ENCODE measurements at places on chromosomes 4 and X.

GRCh38 chr4:103429283-103429682 lies 231.1 kb upstream of the CENPE start:
- no peak for DNase-seq

DNA sequence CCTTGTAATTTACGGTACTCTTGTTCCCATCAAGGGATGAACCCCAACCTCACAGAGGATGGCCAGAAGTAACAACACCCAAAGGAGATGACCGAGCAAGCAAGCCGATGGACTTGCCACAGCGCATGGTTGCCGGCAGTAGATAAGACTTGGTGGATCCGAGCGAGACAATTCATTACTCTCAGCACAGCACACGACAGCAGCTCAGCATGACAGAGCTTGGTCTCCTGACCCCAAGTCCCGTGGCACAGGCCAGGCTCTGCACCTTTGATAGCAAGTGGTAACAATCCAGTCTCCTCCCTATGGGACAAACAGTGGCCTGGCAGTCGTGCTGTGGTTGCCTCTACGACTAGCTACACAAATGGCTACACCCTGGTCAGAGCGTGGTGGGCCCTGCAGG lies 26.3 kb downstream of the RWDD4 start:
- DNase-seq = no peak

GRCh38 chrX:38991656-38992440 lies 190.6 kb downstream of the MID1IP1 start:
- DNase-seq = no peak

- DNase-seq = no peak
Observed at GRCh38 chrX:54812306-54812705, 4.8 kb downstream of the MAGED2 start.

- DNase-seq = no peak
Observed at GRCh38 chrX:148904421-148905111, 404.1 kb downstream of the AFF2 start.

GRCh38 chrX:106917830-106918500 lies 2.2 kb upstream of the CLDN2 start:
- no peak for DNase-seq

GRCh38 chr4:73311428-73311827 lies 52.8 kb upstream of the ANKRD17 start:
- DNase-seq = no peak

DNA sequence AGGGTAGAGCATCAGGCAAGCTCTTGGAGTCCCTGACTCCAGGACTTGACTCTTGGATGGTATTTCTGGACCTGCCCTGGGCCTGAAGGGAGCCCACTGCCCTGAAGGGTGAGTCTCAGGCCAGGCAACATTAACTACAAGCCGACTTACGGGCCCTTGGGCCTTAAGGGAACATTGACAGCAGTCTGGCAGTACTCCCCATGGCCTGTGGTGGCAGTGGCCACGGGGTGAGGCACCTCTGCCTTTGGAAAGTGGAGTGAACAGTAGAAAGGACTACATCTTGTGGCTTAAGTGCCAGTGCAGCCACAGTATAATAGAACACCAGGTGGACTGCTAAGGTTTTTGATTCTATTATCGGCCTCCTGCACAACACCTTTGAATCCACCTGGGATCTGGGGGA lies 36.3 kb downstream of the SH3BGRL start:
- DNase-seq = no peak

- no peak for DNase-seq
Observed at GRCh38 chr4:16224264-16225166, 1.8 kb downstream of the TAPT1 start.

DNA sequence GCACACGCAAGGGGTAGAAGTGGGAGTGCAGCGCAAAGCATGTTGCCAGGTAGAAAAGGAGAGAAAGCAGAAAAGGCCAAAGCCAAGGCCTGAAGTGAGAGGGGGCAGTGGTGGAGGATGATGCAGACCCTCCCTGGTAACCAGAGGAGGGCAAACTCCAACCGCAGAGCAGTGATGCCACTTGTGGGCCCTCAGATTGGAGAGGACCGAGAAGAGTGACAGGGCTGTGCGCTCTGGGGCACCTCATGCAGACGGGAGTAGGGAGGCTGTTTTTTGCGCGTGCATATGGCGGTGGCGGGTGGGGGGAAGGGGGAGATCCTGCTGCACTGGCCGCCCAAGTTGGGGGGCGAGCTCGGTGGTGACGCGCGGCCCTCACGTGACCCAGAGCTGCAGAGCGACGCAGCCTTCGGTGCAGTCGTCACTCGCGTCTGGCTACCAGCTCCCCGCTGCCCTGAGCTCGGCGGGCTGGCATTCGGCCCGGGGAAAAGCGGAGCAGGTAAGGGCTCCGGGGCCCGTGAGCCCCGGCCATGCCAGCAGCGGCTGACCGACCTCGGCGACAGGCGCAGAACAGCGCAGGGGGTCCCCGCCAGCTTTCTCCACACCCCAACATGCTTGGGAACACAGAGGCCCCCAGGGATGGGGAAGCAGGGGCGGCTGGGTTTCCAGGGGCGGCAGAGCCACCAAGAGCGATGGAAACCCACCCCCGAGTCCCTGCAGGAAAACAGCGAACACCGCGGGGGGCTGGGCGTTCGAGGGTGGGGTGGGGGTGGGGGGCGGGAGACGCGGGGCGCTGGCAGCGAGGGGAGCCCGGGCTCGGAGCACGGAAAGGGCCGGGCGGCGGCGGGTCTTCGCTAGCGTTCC lies at the start of gene BEX3:
TSS of gene BEX3 (plus strand) at position 421 of the 861 bp plus-strand sequence. CDS start 984 bp downstream, outside the sequence.
- DNase-seq = peak; percentile 68

GRCh38 chr4:19883841-19884240 lies 367.9 kb upstream of the SLIT2 start:
- DNase-seq = no peak

DNA sequence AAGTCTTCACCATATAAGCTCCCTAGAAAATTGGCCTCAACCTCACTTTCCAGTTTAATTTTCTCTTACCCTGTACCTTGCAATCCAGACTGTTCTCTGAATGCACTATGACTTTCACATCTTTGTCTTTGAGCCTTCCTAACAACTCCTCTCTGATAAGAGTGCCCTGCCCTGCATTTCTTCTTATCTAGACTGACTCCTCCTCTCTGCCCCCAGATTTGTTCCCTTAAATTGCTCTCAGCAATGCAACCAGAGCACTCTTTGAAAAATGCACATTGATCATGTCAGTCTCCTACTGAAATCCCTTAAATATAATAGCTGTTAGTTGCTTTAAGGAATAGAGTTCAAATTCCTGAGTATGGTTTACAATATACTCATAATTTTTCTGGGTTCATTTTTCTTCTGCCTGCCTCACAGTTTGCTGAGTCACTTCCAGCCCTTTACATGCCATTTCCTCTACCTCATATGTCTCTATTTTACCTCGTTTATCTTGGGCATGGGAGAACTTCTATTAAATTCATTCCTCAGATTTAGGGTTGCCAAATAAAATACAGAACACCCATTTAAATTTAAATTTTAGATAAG lies 582.7 kb upstream of the AADAT start:
- no peak for DNase-seq

DNA sequence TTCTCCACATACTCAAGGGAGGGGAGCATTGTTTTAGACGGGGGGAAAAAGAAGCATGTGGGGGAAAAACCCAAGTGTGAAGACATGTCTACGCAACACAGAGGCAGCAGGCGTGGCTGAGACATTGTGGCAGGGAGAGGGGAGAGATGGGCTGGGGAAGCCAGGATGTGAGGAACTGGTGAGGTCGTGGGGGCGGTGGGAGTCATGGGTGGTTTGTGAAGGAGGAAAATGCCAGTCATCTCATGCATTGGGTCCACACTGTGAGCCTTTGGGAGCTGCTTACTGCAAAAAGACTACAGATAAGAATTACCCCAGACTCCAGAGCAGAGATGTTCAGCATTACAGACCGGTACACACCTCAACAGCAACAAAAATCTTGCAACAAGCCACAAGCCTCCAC lies 2.1 kb downstream of the JAKMIP1 start:
- DNase-seq = no peak

- DNase-seq = no peak
Observed at GRCh38 chr4:128241425-128241913, 46.1 kb downstream of the PGRMC2 start.

- no peak for DNase-seq
Observed at GRCh38 chr4:183250831-183251230, 69.2 kb downstream of the CLDN22 start.

DNA sequence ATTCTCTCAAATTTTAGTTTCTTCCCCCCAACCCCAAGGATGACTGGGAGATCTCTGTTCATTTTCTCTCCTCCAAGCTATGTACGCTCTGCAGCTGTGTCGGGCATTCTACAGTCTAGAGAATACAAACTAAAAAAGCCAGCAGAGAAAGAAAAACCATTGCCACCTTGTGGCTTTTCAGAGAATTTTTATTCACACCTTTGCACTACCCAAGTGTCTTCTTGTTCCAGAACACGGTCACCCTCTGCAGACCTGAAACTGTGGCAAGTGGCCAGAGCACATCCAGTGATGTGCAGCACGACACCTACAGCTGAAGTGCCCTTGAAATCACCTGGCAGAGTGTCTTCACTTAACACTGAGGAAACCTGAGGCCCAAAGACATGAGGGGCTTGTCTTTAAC lies 68.6 kb downstream of the CHST7 start:
- DNase-seq = no peak

GRCh38 chrX:54067766-54068165 lies 23.5 kb upstream of the PHF8 start:
- no peak for DNase-seq

GRCh38 chr4:155005395-155006090 lies 202.9 kb upstream of the NPY2R start:
- no peak for DNase-seq

GRCh38 chrX:74262452-74263209 lies 41.3 kb upstream of the ZCCHC13 start:
- DNase-seq = no peak

- no peak for DNase-seq
Observed at GRCh38 chr4:101238706-101239105, 108.6 kb downstream of the PPP3CA start.

DNA sequence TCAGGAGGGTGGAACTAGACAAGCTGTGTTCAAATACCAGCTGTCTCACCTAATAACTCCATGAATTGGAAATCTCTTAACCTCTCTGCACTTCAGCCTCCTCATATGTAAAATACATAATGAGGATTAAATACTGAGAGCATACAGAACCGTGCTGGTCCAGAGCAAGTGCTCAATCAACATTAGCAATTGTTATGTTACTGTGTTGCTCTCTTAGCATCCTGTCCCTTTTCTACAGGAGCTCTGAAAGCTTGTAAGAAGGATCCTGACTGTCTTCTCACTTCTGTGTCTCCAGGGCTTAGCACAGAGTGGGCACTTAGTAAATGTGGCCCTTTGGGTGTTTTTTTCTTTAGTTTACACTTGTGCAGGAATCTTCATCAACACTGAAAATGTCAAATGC lies 1456.1 kb upstream of the IGFBP7 start:
- DNase-seq = no peak

- DNase-seq = no peak
Observed at GRCh38 chr4:85951-86350, 32.8 kb downstream of the ZNF595 start.

GRCh38 chrX:147226801-147227200 lies 412.3 kb upstream of the CXorf51A start:
- DNase-seq = no peak

DNA sequence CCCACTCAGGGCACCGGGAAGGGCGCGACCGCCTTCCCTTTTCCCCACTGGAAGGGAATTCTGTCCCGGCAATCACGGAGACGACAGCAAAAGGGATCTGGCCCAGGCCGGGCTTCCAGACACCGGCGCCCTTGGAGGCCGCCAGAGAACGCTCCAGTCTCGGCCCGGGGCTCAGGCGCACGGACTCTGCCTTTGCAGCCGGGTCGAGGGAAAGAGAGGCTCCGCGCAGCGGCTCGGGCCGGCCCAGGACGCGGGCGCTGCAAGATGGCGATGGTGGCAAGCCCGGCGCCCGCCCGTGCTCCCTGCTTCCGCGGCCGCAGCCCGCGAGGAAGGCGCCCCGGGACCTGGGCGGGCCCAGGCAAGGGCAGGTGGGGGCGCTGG lies 1.1 kb downstream of the CTBP1 start:
- no peak for DNase-seq

- DNase-seq = no peak
Observed at GRCh38 chr4:27759611-27760575, 899.3 kb downstream of the STIM2 start.

DNA sequence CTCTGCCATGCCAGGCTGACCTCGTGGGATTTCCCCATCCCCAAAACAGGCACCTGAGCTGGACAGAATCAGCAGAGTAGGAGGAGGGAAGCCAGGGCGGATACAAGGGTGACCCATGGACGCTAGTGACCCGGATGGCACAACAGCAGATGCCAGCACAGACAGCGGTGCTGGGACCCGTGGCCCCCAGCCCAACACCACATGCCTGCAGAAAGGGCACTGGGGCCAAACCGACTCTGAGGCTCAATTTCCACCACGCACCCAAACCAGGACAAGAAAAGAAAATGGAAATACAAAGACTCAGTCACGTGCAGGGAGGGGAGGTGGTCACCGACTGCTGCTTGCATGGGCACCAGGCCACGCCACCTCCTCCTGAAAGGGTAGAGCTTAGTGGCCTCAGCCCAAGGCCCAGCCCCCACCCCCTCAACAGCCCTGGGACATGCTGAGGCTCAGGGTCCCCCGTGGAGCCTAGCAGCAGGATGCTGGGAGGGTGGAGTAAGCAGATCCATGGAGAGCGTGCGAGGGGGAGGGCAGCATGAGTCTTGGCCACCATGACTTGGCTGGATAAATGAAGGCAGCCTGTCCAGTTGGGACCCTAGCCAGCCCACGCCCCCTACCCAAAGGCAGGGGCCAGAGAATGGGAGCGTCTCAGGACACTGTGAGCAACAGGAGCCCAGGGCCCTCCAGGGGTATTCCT lies 47.7 kb downstream of the C4orf50 start:
- no peak for DNase-seq

- no peak for DNase-seq
Observed at GRCh38 chrX:97066381-97066780, 182.7 kb downstream of the RPA4 start.

DNA sequence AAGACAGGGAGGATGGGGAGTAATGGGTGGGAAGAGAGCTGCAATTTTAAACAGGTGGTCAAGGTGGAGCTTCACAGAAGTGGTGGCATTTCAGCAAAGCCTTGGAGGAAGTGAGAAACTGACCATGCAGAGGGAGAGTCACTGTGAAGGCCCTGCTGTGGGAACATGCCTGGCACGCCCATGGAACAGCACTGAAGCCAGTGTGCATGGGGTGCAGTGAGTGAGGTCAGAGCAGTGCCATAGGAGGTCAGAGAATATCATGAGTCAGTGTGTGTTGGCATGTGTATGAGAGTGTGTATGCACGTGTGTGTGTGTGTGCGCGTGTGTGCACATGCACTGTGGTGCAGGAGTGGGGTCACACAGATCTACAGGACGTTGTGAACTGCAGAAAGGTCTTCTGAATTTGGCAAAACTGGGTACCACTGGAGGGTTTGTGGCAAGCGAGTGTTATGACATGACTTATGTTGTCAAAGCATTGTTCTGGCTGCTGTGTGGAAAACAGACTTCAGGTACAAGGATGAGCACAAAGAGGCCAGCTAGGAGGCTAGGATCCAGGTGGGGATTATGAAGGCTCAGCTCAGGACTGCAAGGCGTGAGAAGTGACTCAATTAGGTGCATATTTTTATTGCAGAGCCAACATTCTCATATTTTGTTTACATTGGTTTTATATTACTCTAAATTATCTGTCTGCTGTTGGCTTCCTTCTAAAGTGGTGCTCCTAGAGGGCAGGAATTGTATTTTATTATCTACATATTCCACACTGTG lies 34.0 kb downstream of the ZNF827 start:
- no peak for DNase-seq
